ENCODE measurements at places on chromosomes 7 and 10. TPM values are rescaled to one million over a fixed set of nuclear protein-coding genes. Genes with fewer than 3 reads are reported as not detected.

Gene GALNT11
- polyA plus RNA-seq, result 24.6 TPM

GRCh38 chr7:87420173-87420572 is 55.3 kb downstream of the ABCB4 start:
- no peak for DNase-seq

- DNase-seq, result no peak
Observed at GRCh38 chr10:124557648-124558338, 96.2 kb downstream of the LHPP start.

Gene PTPRN2
- 0.46 TPM for polyA plus RNA-seq

- DNase-seq, result no peak
Observed at GRCh38 chr7:99739699-99740572, 4.9 kb upstream of the CYP3A7 start.

DNA sequence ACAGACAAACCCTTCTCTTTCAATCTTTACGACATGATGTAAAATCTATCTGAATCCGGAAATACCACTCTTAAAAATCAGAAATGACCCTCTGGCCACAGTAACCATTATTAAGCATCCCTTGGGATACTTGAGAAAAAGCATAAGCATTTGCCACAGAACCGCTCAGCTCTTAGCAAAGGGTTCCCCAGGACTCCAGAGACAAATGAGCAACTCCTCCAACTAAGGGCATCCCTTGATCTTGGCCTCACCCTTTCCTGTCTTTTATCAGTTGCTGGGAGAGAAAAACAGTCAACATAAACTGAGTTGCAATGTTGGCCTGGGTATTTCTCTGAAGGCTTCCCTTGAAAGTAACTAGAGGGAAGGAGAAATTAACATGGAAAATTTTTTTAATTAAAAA is 3.5 kb downstream of the PDLIM1 start:
- DNase-seq, result no peak

DNA sequence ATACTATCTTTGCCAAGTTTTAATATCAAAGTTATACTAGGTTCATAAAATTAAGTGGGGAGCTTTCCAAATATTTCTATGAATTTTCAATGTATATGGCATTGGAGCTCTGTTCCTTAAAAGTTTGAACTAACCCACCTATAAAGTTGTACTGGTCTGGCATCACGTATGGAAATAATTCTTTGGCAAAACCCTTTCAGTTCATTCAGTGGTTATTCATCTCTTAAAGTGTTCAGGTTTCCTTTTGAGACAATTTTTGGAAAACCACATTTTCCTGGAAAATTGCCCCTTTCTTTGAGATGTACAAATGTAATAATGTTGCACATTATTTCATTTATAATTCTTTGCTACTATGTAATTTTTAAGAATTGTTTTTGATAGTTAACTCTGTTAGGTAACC is 62.5 kb upstream of the INPP5A start:
- no peak for DNase-seq

DNA sequence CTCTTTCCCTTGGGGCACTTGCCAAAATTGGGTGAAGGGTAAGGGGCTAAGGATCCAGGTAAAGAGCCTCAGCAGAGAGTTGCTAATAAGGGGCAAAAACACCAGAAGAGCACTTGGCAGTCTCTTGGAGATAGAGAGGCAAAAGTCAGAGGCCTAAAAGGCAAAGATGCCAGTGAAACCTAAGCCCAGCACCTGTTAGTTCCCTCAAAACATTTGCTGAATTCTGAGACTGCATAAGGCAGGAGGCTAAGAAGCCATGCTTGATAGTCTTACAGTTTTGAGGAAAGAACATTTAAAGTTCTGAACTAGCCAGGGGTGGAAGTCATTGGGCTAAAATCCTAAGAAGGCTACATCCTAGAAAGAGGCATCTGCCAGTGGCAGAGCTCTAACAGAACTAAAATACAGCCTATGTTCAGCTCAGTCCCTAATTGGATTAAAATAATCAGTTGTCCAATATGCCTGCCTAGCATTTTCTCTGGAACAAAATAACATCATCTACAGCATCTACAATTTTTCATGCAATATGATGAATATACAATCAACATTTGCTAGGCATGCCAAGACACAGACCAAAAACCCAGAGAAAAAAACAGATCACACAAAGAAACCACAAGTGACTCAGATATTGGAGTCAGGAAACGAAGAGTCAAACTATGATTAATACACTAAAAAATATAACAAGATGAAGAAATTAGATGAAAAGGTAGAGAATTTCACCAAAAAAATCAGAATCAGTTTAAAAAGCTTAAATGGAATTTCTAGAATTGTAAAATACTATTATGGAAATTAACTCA is 7.7 kb downstream of the HTR7 start:
- no peak for DNase-seq

Gene NUDT5
- polyA plus RNA-seq, result 191 TPM

- no peak for DNase-seq
Observed at GRCh38 chr10:82149674-82150073, 274.7 kb downstream of the NRG3 start.

DNA sequence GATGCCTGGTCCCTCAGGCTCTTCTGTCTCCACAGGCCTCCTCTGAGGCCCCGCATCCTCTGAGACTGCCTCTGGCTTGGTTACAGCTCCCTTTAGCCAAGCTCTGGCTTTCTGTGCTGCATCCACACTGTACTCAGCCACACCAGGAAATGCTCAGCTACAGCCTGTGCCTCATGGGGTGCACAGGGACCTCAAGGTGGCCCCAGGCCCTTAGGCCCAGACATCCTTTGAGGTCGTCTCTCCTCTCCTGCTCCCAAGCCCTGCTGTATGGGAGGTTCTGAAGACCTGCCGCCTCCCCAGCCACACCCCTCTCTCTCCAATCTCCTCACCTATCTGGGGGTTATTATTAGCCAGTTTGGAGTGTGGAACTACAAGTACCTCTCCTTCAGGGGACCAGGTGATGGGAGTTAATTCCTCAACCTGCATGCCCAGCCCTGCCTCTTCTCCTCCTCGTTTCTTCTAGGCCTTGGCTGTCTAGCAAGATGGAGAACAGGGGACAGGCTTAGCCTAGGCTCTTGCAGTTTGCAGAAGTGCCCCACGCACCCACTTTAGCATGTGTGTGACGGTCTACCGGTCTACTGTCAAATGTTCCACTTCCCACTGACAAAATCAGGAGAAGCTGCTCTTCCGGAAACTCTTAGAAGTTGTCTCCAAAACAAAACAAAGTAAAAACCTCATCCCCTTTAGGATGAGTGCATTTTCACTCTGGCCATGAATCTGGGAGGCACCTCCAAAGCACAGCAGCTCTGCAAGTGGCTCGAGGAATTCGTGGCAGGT is 64.0 kb upstream of the WAC start:
- no peak for DNase-seq

Gene PAX2
- polyA plus RNA-seq, result 0.18 TPM

DNA sequence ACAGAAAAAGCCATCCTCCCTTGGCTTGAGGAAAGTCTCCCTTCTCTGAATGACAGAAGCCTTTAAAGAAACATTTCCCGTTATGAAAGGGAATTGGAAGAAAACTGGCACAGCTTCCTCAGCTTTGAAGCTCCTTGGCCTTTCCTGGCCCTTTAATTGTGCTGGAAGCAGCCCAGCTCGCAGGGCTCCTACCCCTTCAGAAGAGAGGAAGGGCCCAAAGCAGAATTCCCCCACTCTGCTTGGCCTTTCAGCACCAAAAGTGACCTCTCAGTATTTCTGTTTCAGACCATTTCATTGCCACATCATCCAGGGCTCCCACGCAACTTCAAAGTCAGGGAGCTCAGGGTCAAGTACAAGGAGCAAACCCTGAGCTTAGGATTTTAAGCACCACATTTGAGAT is 4.2 kb downstream of the AFAP1L2 start:
- DNase-seq, result no peak

DNA sequence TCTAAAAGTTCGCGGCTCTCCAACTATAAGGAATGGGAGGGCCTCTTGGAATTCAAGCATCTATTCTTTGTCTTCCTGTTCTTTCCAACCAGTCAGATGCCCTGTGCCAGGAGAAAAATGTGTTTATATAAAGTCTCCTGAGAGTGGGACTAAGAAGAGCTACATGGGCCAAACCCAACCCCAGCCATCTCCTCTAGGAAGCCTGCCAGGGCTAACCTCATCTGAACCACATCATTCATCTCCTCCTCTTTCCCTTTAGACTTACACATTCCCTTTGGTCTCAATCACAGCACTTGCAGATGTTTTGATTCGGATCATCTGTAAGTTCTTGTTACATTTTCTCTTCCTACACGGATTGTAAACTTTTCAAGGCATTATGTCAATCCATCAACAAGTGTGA is 62.6 kb downstream of the DOCK4 start:
- DNase-seq, result no peak

DNA sequence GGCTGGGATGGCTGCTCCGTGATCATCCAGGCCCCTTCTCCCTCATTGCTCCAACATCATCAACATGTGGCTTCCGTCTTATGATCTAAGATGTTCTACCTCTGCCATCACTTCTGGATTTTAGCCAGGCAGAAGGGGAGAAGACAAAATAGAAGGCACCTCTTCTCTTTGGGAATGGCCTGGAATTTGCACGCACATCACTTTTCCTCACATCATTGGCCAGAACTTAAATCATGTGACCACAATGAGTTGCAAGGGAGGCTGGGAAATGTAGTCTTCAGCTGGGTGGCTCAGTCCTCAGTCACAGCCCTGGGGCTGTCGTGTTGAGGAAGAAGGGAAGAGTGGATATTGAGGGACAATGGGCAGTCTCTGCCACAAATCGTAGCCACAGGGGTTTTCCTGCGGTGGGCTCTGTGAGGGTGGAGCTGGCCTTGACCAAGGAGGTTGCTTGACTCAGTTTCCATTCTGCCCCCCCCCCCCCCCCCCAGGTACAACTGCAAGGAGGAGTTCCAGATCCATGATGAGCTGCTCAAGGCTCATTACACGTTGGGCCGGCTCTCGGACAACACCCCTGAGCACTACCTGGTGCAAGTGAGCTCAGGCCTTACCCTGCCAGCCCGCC is 50.3 kb downstream of the PALD1 start:
- peak; percentile 66 for DNase-seq

Gene UTF1
- not detected for polyA plus RNA-seq

- DNase-seq, result peak; percentile 94
Observed at GRCh38 chr10:72254813-72255568, 18.7 kb upstream of the DDIT4 start.

- no peak for DNase-seq
Observed at GRCh38 chr7:44237696-44238095, 36.9 kb downstream of the YKT6 start.

DNA sequence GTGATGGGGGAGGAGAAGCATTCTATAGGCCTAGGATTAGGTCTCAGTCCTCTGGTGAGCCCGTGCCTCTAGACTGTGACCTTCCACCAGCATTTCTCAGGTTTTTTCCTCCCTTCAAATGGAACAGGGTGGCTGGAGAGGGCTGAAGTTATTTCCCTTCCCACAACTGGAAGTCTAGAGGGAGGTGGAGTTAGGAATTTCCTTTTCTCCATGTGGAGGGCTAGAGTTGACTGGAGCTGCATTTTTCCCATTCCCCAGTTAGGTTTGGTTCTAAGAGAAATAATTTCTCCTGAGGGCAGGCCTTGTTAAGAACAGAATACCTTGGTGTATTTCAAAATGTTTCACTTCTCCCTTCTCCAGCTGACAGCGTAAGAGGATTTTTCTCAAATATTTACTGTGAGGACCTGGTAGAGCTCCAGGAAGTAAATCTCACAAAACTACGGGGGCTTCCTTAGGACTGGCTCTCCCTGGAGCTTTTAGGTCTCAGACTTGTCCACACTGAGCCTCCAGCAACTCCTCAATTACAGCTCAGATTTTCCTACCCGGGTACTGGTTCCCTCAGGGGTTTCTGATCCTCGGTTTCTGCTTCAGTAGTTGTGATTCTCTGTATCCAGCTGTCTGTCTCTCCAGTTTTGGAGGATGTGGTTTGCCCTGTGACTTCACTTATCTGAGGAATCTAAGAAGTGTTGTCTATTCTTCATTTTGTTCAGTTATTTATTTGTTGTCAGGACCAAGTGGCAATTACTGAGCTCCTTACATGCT is 6.0 kb upstream of the REEP3 start:
- DNase-seq, result peak; percentile 53

Gene BEND7
- 10.4 TPM for polyA plus RNA-seq

DNA sequence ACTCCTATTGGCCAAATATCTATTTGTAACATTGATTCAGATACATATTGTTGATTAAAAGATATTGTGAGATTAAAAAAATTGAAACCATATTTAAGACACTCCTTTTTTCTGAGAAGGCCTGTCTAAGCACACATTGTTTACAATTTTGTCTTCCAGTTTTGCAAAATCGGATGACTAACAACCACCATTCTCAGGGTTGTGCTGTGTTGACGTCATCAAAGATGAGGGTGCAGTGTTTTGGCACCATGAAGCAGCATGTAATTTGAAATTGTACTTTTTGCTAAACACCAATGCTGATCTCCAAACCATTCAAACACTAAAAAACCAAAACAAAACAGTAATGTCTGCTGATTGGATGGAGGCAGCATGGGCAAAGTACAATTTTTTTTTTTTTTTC is 7.4 kb downstream of the CREB5 start:
- no peak for DNase-seq

Gene CREM
- polyA plus RNA-seq, result 47.2 TPM

DNA sequence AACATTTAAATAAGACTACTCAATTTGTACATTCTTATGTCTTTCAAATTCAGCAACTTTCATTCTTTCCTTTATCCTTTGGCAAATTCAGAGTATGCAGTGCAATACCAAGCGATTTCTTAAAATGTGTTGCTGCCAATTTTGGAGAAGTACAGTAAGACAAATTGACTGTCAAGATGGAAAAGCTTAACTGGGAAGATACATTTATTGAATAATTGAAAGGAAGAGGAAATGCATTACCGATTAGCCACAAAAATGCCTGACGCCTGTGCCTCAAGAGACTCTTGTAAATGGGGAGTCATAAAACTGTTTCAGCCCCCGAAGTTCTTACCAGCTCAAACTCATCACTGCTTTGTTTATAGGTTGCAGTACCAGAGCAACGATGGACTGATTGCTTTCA is 373.3 kb upstream of the GALNT17 start:
- no peak for DNase-seq

Gene FAM20C
- polyA plus RNA-seq, result 15.5 TPM

Gene CHST15
- polyA plus RNA-seq, result 5.6 TPM

Gene THSD7A
- polyA plus RNA-seq, result 5.7 TPM

DNA sequence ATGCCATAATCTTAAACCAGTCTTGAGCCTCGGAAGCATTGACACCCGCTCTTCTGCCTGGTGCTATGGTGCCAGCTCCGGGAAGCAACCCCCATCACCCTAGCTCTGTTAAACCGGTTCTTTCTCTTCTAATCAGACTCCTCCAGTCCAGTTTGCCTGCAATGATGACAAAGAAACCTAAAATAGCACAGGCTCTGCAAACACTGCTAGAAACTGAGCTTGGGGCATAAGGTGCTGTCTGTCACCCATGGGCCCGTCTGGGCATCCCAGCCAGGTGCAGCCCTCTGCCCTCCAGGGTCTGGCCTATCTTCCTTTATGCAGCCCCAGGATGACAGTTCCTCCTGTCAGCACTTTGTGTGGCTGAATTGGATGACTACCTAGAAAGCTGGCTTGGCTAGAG is 14.2 kb upstream of the CAMK2G start:
- no peak for DNase-seq

- no peak for DNase-seq
Observed at GRCh38 chr10:125533866-125534265, 149.1 kb downstream of the TEX36 start.

- no peak for DNase-seq
Observed at GRCh38 chr7:48074204-48074654, 14.8 kb upstream of the UPP1 start.

Data from A549 (cell line).